Cortex of kidney (tissue), 1 donor: ENCODE measurements at places on chromosomes 2 and 18.

DNA sequence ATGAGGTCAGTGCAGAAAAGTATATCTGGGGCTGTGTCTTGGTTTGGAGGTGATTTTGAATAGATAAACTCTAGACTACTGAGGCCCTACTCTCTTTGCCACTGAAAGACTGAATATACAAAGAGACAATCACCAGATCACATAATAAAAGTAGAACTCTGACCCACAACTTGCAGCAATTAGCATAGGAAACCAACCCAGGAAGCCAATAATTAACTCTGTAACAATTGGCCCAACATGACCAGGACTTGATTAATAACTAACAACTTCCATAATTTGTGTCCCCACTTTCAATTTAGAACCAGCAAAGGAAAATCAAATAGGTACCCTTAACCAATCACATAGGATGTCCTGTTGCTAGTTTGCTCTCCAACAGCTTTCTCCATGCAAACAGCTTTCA is 1104.9 kb upstream of the CELF4 start:
- no peak for DNase-seq

- no peak for DNase-seq
Measured at GRCh38 chr18:24817587-24818371, 357.3 kb downstream of the HRH4 start.

- no peak for DNase-seq
Measured at GRCh38 chr2:52308156-52308555, 1276.2 kb upstream of the NRXN1 start.

- no peak for DNase-seq
Measured at GRCh38 chr2:199070322-199070949, 387.3 kb downstream of the SATB2 start.

DNA sequence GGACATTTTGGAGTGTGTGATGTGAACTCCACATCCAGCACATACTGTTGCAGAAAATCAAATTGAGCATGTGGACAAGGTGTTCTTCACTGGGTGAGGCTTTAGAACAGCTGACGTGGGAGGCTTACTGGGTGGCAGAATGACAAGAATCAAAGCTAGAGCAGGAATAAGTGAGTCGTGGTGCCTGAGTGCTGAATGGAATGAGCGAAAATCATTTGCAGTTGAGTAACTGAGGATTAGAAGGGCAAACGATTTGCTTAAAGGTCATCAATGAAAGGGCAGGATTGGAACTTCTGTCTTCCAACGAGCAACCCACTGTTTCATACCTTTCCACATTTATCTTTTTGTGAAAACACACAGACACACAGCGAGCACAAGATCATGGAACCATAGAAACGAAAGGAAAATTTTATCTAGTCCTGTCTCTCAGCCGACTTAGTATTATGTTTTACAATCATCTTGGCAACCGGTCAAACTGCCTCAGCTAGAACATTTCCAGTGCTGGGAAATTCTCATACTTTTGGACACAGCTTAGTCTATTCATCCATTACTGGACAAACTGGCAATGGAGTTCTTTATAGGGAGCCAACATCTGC is 7.2 kb upstream of the DAW1 start:
- no peak for DNase-seq
